ENCODE measurements at places on chromosomes 4 and X.

DNA sequence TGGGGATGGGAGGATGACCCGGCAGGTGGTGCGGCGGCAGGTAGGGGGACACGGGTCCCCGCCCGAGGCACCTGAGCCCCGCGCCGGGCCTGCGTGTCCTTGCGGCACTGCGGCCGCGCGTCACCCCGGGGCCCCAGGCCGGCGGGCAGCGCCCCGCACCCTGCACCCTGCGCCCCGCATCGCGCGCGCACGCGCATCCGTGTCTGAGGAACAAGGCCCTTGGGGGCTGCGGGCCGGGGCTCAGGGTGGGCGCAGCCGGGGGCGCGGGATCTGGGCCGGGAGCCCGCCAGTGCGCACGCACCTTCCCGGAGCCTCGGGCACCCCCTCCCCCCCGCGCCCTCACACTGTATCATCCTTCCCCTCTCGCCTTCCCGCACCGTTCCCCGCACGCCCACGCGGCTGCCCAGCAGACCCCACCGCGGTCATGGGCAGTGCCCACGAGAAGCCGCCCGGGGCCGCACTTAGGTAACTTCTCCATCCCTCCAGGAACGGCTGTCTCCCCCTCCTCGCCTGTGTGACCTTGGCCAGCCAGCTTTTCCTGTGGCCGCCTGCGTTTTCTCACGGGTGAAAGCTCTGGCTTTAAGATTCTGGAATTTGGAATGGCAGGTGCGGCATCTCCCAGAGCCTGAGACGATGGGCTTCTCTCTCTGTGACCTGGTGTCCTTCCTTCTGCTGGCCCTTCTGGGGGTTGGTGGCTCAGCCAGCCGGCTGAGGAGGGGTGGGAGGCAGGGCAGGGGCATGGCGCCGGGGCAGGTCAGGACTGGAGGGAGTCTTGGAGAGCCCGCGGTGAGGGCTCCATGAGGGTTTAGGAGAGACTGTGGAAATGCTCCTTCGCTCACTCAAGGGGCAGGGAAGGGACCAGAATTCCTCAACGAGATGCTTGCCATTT lies 748 bp downstream of the ATP2B3 start:
- no peak for DNase-seq

- DNase-seq: no peak
Measured at GRCh38 chrX:40099055-40099958, 1.5 kb upstream of the BCOR start.

DNA sequence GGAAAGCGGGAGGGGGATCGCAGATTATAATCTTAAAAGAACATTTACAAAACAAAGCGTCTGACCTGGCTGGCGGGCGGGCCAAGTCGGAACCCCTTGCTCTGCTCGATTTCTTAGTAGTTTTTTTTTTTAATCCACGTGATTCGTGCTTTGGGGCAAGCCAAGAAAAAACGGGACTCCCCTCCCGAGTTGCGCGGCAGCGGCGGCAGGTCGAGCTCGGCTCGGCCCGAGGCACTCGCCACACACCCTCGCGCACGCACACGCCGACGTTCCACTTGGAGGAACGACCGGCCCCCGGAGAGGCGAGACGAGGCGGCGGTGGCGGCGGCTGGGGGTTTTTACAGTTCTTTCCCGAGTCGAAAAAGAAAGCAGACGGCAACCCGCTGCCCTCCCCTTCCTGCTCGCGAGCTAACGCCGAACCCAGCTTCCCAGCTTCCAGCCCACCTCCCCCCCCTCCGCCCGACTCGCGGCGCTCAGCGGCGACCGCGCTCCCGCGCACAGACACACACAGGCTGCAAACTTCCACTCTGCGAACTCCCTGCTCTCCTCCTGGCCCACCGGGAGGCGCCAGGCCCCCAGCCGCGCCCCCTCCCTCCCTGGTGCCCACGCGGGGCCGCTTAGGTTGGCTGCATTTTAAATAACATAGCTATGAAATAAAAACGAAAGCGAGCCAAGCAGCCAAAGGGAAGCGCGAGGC lies 1.2 kb downstream of the BCOR start:
- DNase-seq: no peak

GRCh38 chr4:24175707-24176106 lies 285.9 kb upstream of the PPARGC1A start:
- DNase-seq: no peak

- no peak for DNase-seq
Measured at GRCh38 chr4:153432965-153433753, 33.0 kb upstream of the TMEM131L start.

DNA sequence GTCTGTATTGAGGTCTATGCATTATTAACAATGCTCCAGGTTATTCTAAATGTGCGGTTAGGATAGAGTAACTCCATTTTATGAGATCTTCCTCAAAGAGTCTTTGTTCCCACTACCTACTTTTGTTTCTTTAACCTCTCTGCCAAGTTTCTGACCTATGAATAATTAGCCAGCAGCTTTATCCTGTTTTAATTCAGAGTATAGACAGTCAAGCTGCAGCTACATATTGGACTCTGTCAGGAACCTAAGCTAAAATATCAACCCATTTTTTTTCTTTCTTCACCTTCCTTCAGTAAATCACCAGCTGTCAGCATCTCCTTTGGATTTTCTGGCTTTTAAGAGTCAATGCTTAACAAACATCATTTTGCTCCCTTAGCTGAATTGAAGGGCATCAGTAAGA lies 72.3 kb downstream of the TMEM47 start:
- no peak for DNase-seq

GRCh38 chr4:170497689-170498088 lies 407.9 kb upstream of the AADAT start:
- no peak for DNase-seq

DNA sequence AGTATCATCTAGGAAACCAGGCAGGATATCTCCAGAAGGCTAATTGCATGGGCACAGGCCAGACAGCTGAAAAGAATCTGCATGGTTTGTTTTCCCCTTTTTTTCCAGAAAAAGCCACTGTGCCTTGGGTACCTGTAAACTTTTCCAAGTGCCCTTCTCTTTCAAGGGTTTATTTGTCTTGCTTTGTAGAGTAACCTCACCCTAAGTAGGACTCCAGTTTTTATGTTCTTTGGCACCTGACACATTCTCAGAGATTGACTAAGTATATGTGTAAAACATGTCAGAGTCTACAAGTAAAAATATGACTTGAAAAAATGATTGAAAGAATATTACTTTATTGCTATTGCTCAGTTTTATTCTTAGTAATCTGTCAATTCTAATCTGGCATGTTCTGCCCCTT lies 70.7 kb upstream of the TEX13C start:
- no peak for DNase-seq

DNA sequence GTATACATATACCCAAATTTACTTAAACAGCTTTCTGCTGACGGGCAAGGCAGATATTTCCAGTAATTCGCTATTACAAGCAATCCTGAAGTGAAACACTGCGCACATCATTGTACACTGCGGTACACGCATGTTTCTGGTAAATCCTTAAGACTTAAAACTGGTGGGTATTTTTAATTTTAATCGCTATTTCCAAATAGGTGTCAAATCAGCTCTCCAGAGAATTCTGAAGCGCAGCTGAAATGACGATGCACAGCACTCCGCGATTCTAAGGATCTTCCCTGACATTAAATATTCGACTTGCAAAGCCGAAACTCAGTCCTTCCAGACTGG lies 361 bp downstream of the TMEM128 start:
- no peak for DNase-seq

GRCh38 chr4:53141308-53141707 lies 224.6 kb downstream of the SCFD2 start:
- DNase-seq: no peak

GRCh38 chr4:138341739-138342415 lies 99.7 kb upstream of the SLC7A11 start:
- DNase-seq: no peak

Data from iPS DF 6.9 (cell line).